ENCODE measurements at places on chromosomes 6 and 20. TPM values are rescaled to one million over a fixed set of nuclear protein-coding genes. Genes with fewer than 3 reads are reported as not detected.

- no peaks in the 10 kb centered on the region for H3K36me3 ChIP-seq
- peaks cover 39% of the 10 kb centered on the region for H3K27me3 ChIP-seq
- no peak for DNase-seq
- no peaks in the 10 kb centered on the region for H3K4me1 ChIP-seq
- no peak within 1 kb of the TSS for H3K4me3 ChIP-seq
Observed at GRCh38 chr6:99993533-99994251, at the start of gene MCHR2. MCHR2 (minus strand) TSS chr6:99994223; CDS start chr6:99956147, 38,076 bp downstream.

GRCh38 chr20:39568109-39568508 is 606.0 kb downstream of the DHX35 start:
- H3K4me1 ChIP-seq = no peaks in the 10 kb centered on the region
- no peak overlapping the region for H3K27ac ChIP-seq
- DNase-seq = no peak

DNA sequence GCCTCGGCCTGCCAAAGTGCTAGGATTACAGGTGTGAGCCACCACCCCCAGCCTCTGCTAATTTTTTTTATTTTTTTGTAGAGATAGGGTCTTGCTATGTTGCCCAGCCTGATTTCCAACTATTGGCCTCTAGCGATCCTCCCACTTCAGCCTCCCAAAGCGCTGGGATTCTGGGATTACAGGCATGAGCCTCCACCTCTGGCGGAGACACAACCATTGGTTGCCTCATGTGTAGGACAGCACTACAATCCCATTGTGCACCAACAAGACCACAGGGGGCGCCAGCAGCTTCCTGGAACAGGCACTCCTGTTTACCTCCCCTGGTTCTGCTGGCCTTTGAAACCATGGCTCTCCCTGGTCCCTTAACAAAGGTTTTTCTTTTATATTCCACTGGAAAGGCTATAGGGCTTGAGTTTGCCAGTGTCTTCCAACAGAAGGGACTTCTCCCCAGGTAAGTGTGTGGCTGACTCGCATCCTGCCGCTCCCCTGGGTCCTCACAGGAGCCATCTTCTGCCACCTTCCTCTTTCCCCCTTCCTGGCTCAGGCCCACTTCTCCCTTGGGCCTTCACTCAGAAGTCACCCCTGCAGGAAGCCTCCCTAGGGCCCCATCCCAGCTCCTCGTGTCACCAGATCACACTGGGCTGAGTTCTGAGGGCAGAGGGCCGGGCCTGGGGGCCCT is 39.2 kb upstream of the TLDC2 start:
- H3K4me1 ChIP-seq = peaks cover 18% of the 10 kb centered on the region
- no peaks in the 10 kb centered on the region for H3K27me3 ChIP-seq
- no peaks in the 10 kb centered on the region for H3K36me3 ChIP-seq
- peak overlapping the region; percentile 30 for H3K27ac ChIP-seq
- H3K4me3 ChIP-seq = peak overlapping the region; percentile 88

DNA sequence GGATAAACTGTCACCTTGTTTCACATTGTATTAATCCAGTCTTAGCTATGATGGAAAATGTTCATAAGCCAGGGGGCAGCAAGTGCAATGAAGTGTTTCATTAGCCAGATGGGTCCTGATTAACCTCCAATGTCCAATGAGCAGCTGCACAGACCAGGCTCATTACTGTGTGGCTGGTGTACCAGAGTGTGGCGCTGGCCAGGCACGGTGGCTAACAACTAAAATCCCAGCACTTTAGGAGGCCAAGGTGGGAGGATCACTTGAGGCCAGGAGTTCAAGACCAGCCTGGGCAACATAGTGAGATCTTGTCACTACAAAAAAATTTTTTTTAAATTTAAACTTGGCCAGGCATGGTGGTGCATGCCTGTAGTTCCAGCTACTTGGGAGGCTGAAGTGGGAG is 201.7 kb upstream of the FOXQ1 start:
- peaks cover 7% of the 10 kb centered on the region for H3K27me3 ChIP-seq
- DNase-seq = no peak
- no peaks in the 10 kb centered on the region for H3K4me1 ChIP-seq
- H3K27ac ChIP-seq = no peak overlapping the region
- H3K36me3 ChIP-seq = no peaks in the 10 kb centered on the region
- H3K4me3 ChIP-seq = no peak overlapping the region

DNA sequence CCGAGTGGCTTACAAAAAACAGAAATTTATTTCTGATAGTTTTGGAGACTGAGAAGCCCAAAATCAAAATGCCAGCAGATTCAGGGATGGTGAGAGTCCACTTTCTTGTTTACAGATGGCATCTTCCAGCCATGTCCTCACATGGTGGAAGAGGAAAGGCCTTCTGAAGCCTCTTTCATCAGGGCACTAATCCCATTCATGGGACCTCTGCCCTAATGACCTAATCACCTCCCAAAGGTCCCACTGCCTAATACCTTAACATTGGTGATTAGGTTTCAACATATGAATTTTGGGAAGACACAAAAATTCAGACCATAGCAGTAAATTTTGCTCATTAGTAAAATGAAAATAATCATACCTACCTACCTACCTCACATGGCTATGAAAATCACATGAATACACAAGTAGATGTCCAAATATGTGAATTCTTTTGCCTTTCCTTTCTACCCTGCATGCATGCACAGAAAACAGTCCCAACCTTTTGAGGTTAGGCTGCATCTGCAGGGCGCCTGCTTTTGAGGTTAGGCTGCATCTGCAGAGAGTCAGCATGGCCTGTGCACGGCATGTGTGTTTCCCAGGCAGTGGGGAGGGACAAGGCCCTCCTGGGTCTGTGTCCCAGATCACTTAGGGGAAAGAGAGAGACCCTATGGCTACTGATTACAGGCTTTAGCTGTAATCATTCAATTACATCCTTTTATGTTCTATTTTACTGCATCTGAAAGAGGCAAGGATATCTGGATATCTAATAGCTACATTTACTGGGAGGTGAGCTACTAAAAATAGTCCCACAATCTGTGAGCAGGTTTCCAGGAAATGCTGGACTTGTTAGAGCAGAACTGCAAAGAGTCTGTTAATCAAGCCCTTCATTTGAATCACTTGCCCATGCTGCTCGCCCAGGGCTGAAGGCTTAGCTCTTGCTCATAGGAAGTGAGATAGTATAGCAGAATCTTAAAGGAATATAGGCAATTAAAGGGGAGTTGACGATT is 497.7 kb upstream of the MARCKS start:
- H3K4me1 ChIP-seq = no peaks in the 10 kb centered on the region
- DNase-seq = no peak
- H3K36me3 ChIP-seq = no peaks in the 10 kb centered on the region
- no peak overlapping the region for H3K4me3 ChIP-seq
- H3K27me3 ChIP-seq = peaks cover 2% of the 10 kb centered on the region

- H3K4me3 ChIP-seq = no peak overlapping the region
- H3K27ac ChIP-seq = no peak overlapping the region
- H3K4me1 ChIP-seq = peaks cover 13% of the 10 kb centered on the region
- DNase-seq = no peak
Observed at GRCh38 chr20:20000211-20000968, 16.8 kb upstream of the NAA20 start.

DNA sequence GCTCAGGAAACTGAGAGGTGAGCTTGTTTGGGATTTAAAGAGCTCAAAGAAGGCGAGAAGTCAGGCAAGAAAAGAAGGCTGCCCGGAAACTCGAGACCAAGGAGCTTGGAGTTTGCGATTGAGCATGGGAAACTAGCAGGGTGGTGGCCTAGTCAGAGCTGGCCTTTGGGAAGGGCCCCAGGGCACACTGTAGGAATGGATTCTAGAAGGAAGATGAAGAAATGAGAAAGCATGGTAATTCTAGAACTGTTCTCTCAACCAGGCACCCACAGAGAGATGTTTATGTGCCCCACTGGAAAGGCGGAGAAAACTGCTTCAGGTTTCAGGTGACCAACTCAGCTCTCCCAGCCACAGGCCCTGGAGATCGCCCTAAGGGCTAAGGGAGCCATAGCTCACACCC is 126.2 kb downstream of the FOXO3 start:
- DNase-seq = no peak
- H3K27me3 ChIP-seq = no peaks in the 10 kb centered on the region
- H3K4me3 ChIP-seq = no peak overlapping the region
- H3K27ac ChIP-seq = no peak overlapping the region
- H3K36me3 ChIP-seq = peaks cover 7% of the 10 kb centered on the region

DNA sequence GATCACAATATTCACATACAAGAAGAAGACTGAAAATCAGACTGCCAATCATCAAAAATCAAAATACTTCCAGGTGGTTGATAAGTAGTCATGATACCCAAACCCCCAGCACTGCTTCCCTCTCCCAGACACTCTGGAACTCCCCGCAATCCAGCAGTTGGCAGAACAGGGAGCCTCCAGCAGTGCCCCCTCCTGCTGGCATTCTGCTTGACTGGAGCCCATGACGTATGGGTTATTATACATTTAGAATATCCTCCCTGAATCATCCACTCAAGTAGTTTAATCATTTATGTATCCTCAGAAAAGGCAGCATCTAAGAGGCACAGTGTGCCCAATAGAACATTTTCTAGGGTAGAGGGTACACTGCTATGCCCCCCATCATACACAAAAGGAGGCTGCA is 9.3 kb upstream of the OGFRL1 start:
- no peaks in the 10 kb centered on the region for H3K4me1 ChIP-seq
- no peak overlapping the region for H3K4me3 ChIP-seq
- no peaks in the 10 kb centered on the region for H3K36me3 ChIP-seq
- H3K27ac ChIP-seq = no peak overlapping the region
- no peak for DNase-seq

GRCh38 chr20:60395991-60396390 is 437.8 kb downstream of the CDH26 start:
- H3K4me1 ChIP-seq = no peaks in the 10 kb centered on the region
- H3K27ac ChIP-seq = no peak overlapping the region
- H3K36me3 ChIP-seq = no peaks in the 10 kb centered on the region
- peaks cover 5% of the 10 kb centered on the region for H3K27me3 ChIP-seq
- DNase-seq = no peak

GRCh38 chr6:55941702-55942101 is 66.3 kb upstream of the BMP5 start:
- H3K4me3 ChIP-seq = no peak overlapping the region
- H3K36me3 ChIP-seq = no peaks in the 10 kb centered on the region
- no peak for DNase-seq

DNA sequence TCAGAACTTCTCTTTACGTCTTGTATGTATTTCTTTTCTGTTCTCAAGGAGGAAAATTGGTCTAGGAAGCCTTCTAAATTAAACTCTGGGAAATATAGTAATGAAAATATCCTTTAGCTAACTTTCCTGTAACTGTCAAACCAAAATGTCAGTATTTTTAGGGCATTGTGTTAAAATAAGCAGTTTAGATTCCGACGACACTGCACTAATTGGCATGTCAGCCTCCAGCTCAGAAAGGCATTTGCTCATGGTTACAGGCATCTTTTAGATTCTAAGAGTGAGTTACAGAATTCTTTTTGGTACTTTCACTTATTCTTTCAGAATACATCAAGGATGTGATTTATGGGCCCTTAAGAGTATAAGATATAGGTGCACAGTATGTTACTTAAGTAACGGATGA is 26.1 kb upstream of the VAPB start:
- no peak overlapping the region for H3K27ac ChIP-seq
- H3K4me3 ChIP-seq = no peak overlapping the region
- peaks cover 14% of the 10 kb centered on the region for H3K36me3 ChIP-seq
- no peaks in the 10 kb centered on the region for H3K27me3 ChIP-seq
- peaks cover 4% of the 10 kb centered on the region for H3K4me1 ChIP-seq

The GDAP1L1 gene
- total RNA-seq = 0.50 TPM

The NOTCH4 gene
- total RNA-seq = 0.50 TPM

The CARMIL1 gene
- 4.0 TPM for total RNA-seq

The LMBRD1 gene
- 10.7 TPM for total RNA-seq

The SULF2 gene
- 1.3 TPM for total RNA-seq

The KCNG1 gene
- total RNA-seq = 0.29 TPM

The PNPLA1 gene
- not detected for total RNA-seq

Data from activated naive CD4-positive, alpha-beta T cell treated with anti-CD3 and anti-CD28 coated beads for 36 hours (primary cell).